Activated CD8-positive, alpha-beta T cell treated with anti-CD3 and anti-CD28 coated beads for 36 hours (primary cell): ENCODE measurements at places on chromosomes 7 and 10. TPM values are rescaled to one million over a fixed set of nuclear protein-coding genes. Genes with fewer than 3 reads are reported as not detected.

The HOGA1 gene
- total RNA-seq = not detected

The CHN2 gene
- 1.8 TPM for total RNA-seq

The UPK3B gene
- 0.40 TPM for total RNA-seq

The MGMT gene
- total RNA-seq = 17.0 TPM

The CPA1 gene
- total RNA-seq = not detected

The RAB19 gene
- 5.6 TPM for total RNA-seq

The CFAP46 gene
- total RNA-seq = 0.34 TPM

The NPFFR1 gene
- not detected for total RNA-seq

- DNase-seq = no peak
- H3K4me1 ChIP-seq = no peaks in the 10 kb centered on the region
- no peaks in the 10 kb centered on the region for H3K36me3 ChIP-seq
- H3K27ac ChIP-seq = no peak overlapping the region
These were observed 142.3 kb downstream of the NRP1 start for GRCh38 chr10:33192190-33192589.

DNA sequence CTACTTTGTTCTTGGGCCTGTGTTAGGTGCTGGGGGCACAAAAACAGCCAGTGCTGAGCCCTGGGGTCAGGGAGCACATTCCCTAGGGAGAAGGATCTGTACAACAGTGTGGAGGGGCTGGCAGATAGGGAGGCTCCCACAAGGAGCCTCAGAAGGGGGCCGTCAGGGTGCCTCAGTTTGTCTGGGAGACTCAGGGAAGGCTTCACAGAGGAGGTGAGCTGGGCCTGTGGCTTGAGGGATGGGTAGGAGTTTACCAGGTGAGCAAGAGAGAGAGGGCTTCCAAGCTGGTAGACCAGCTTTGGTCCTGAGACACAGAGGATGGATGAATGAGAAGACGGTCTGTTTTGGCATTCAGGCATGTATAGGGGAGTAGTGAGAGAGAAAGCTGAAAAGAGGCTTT is 52.1 kb downstream of the CAMK1D start:
- peaks cover 28% of the 10 kb centered on the region for H3K4me1 ChIP-seq
- peaks cover 5% of the 10 kb centered on the region for H3K36me3 ChIP-seq

GRCh38 chr7:17912050-17912449 is 28.2 kb downstream of the SNX13 start:
- H3K27ac ChIP-seq = no peak overlapping the region
- no peak overlapping the region for H3K4me3 ChIP-seq
- no peak for DNase-seq

DNA sequence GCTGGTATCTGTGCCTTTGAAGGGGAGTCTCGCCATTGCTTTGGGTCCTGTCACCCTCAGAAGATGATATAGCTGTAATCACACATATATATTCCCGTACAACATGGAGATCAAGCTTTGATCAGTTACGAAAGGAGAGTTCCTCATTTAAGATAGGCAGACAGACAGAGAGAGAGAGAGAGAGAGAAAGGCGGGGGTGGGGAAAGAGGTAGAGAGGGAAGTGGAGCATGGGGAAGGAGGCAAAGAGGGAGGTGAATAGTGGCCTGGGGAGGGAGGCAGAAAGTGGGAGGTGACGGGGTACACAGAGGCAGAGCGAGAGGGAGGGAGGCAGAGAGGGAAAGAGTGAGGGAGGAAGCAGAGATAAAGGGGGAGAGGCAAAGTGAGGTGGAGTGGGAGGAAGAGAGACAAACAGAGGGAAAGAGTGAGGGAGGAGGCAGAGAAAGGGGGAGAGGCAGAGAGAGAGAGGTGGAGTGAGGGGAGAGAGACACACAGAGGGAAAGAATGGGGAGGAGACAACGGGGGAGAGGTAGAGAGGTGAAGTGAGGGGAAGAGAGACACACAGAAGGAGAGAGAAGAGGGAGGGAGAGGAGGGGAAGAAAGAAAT is 44.6 kb upstream of the C1QL3 start:
- no peaks in the 10 kb centered on the region for H3K36me3 ChIP-seq
- no peak overlapping the region for H3K4me3 ChIP-seq
- peaks cover 5% of the 10 kb centered on the region for H3K4me1 ChIP-seq
- H3K27me3 ChIP-seq = peaks cover 22% of the 10 kb centered on the region
- no peak for DNase-seq

GRCh38 chr7:90455163-90456030 is 14.0 kb upstream of the PTTG1IP2 start:
- DNase-seq = peak; percentile 8
- H3K27me3 ChIP-seq = peaks cover 5% of the 10 kb centered on the region
- H3K4me1 ChIP-seq = peaks cover 5% of the 10 kb centered on the region
- no peak overlapping the region for H3K4me3 ChIP-seq

DNA sequence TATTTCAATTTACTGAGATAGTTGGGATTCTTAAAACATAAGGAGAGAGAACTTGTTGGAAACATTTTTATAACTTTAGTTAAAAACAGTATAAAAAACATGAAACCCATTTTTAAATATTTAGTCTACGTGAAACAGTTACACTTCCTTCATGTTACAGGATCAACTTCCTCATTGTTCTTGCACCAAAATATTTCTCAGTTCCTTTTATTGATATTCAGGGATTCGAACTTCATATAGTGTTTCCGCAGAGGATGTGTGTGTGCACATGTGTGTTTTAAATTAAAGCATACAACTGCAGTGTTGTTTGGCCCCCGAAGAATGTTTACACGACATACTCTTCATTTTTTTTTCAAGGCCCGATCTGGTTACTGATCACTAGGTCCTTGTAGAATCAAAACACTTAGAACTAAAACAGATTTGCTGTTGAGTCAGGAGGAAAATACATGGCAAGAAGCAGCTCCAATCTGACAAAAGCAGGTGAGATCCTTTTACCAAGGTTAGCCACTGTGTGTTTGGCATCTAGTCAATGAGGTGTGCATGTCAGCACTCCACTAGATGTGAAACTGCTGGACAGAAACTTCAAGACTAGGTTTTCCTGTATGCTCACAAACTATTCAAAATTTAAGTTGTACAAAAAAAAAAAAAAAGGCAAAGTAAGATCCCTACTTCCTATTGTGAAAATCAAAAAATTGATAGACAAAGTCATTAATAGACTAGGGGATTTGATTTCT is 60.4 kb downstream of the INSYN2A start:
- no peaks in the 10 kb centered on the region for H3K36me3 ChIP-seq
- no peak overlapping the region for H3K27ac ChIP-seq
- H3K4me3 ChIP-seq = no peak overlapping the region

GRCh38 chr7:84224505-84224904 is 29.9 kb upstream of the SEMA3A start:
- H3K4me1 ChIP-seq = no peaks in the 10 kb centered on the region
- H3K27me3 ChIP-seq = no peaks in the 10 kb centered on the region
- H3K4me3 ChIP-seq = no peak overlapping the region

DNA sequence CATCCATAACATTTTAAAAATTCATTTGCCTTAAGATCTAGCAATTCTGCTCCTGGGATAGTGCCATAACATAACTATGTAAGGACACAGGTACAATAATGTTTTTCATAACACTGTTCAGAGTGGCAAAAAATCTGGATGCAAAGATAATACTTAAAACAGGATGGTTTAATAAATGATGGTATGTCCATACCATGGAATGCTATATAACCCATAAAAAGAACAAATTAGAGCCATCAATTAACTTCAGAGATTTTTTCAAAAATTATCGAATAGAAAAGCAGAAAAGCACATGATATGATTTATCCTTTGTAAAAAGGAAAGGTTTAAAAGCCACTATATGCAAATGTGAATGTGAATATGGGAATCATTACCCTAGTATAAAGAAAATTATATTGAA is 193.4 kb upstream of the LRRN3 start:
- H3K36me3 ChIP-seq = peaks cover 7% of the 10 kb centered on the region
- DNase-seq = no peak
- H3K27ac ChIP-seq = no peak overlapping the region
- no peak overlapping the region for H3K4me3 ChIP-seq
- no peaks in the 10 kb centered on the region for H3K27me3 ChIP-seq
- H3K4me1 ChIP-seq = peaks cover 6% of the 10 kb centered on the region
